ENCODE measurements at places on chromosomes 6 and 20.

GRCh38 chr20:10172998-10173655 is 45.5 kb upstream of the SNAP25 start:
- DNase-seq, result no peak

DNA sequence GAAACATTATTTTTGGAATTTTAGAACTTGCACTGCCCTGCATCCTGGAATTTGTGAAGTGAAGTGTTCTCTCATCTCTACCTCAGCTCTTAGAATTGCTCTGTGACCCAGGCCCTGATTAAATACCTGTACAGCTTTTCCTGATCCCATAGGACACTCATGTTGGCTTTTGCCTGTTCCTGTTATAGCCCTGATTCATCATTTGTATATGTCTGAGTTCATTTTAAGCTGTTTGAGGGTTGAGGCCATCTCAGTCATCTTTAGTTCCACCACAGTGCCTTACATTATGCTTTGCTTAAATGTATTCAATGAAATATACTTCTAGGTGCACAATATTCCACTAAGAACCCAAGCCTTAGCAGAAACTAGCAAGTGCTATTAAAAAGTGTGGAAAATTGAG is 26.4 kb downstream of the ZFAND3 start:
- no peak for DNase-seq

- no peak for DNase-seq
Observed at GRCh38 chr6:12653486-12653885, 63.1 kb upstream of the PHACTR1 start.

- DNase-seq, result no peak
Observed at GRCh38 chr20:11260611-11261010, 586.8 kb upstream of the JAG1 start.

- DNase-seq, result no peak
Observed at GRCh38 chr20:50704971-50705370, 13.6 kb upstream of the RIPOR3 start.

DNA sequence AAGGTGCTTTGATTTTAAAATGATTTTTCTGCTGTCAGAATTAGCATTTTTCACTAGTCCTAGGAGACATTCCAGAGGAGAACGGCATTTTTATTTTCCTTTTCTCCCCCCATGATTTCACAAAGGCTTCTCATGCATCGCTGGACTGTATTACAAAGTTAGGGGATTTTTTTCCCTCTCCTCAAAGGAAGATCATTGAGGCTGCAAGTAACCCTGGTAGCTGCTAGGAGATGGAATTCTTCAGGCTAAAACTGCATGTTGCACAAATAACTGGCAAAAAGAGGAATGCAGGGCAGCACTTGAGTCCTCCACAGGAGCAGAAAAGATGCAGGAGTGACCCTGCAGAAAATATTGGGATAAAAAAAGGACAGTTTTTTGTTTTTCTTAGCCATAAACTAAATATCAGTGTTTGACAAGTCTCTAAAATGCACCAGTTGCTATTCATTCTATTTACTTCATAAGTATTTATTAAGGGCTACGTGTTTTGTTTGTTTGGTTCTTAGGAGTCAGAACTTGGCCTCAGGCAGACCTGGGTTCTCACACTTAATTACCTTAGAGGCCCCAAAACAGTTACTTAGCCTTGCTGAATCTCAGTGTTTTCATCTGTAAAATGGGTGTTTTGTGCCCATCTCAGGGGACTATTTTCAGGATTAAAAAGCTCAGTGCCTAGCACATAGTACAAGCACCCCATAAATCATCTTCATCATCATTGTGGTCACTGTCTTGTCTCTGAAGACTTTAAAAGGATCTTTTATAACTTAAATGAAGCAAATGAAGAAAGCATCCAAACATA is 144.5 kb upstream of the ID4 start:
- no peak for DNase-seq

DNA sequence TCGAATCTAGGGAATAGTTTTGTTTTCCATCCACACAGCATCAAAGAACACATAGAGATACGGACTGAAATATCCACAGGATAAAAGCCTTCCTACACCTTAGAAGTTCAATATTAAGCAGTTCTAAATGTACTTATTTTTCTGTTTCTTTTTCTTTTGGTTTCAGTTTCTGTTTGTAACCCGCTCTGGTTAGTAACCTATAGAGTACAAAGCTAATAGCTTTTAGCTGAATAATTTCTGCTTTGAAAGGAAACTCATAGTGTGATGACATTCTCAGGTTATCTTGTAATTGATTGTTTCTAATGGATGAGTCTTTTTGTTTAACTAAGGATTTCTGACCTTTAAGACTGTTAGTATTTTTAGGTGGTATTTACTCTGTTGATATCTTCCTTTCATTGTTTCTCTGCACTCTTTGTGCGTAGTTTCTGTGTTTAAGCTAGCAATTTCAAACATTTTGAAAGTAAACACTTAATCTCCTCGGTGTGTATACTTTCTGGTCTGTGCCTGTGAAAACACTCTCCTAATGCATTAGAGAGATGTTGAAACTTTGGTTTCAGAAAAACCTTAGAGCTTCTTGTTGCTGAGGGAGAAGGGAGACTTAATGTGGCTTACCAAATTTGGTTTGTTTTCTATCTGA is 385.5 kb downstream of the HDGFL1 start:
- no peak for DNase-seq
